ENCODE measurements at places on chromosomes 6 and 20. TPM values are rescaled to one million over a fixed set of nuclear protein-coding genes. Genes with fewer than 3 reads are reported as not detected.

DNA sequence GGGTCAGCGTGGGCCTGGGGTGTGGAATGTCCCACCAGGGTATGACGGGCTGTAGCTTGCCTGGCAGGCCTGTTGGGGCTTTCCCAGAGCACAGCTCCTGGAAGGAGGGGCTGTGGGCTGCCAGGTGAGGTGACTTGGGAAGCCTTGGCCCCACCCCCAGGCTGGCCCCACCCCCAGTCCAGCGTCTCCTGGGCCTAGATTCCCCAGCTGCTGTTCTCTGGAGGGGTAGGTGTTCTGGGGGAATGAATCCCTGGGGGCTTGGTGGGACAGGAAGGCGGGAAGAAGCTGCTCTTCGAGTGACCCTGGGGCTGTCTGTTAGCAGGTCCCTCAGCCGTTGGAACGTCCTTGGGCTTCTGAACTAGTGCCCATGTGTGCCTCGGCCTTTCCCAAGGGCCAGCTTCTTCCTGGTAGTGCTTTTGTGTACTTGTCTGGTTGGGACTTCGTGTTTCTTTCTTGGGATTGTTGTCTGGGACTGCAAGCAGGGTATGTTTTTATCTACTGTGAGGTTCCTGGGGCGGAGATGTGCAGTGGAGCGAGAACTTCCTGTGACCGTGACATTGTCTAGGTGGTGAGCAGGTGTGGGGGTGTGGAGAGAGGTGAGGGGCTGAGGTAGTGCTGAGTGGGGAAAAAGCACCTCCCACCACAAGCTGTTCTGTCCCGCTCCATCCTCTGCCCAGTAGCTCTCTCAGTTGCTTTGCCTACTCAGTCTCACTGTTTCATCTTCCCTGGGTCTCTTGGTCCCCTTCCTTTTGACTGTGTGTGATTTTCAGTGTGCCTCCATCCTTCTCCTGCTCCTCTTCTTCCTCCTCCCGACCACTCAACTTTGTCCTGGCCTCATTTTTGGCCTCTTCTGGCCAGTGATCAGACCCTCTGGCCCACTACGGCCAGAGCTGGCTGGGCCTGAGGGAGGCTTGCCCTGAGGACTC lies 1.3 kb upstream of the DDR1 start:
- H3K36me3 ChIP-seq: no peaks in the 10 kb centered on the region
- H3K4me1 ChIP-seq: peaks cover 23% of the 10 kb centered on the region
- H3K27me3 ChIP-seq: peaks cover 11% of the 10 kb centered on the region

DNA sequence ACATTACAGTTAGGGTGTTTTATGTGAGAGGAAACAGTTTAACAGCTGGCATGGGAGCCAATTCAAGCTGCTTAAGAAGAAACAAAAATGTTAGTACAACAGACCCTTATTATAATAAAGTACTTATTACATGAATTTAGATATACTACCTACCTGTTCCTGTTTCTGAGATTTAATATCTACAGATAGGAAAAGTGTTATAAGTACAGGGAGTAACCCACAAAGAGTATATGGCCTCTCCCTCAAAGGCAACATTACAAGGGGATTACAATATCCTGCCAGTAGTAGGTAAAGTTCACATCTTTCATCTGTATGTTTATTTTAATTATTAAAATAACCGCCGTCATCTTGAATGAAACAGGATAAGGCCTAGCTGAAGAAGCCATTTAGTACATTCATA lies 1.8 kb upstream of the ME1 start:
- no peaks in the 10 kb centered on the region for H3K36me3 ChIP-seq
- no peaks in the 10 kb centered on the region for H3K4me1 ChIP-seq
- no peak overlapping the region for H3K27ac ChIP-seq
- DNase-seq: no peak

GRCh38 chr6:158589366-158589765 lies 29.5 kb downstream of the TMEM181 start:
- no peak overlapping the region for H3K4me3 ChIP-seq
- H3K36me3 ChIP-seq: peaks cover 26% of the 10 kb centered on the region
- DNase-seq: no peak
- no peaks in the 10 kb centered on the region for H3K4me1 ChIP-seq
- no peaks in the 10 kb centered on the region for H3K27me3 ChIP-seq

DNA sequence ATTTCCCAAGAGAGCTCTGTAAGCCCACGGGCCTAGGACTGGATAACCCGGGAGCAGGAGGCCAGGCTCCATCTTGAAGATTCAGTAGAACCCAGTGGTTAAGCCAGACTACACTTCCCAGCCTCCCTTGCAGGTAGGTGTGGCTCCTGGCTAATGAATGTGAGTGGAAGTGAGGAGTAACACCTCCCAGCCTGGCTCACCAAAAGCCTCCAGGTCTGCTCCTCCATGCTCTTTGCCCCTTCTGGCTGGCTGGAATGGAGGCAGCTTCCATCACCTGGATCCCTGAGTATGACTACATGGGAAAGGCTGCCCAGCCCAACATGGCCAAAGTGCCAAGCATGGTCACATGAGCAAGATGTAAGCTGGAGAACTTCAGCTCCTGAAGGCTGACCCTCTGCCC lies 9.7 kb downstream of the LRRN4 start:
- no peaks in the 10 kb centered on the region for H3K27me3 ChIP-seq
- H3K27ac ChIP-seq: no peak overlapping the region
- peaks cover 21% of the 10 kb centered on the region for H3K36me3 ChIP-seq

GRCh38 chr20:40565001-40565681 lies 123.9 kb downstream of the MAFB start:
- H3K4me3 ChIP-seq: no peak overlapping the region
- peaks cover 26% of the 10 kb centered on the region for H3K27me3 ChIP-seq
- H3K4me1 ChIP-seq: no peaks in the 10 kb centered on the region
- DNase-seq: no peak
- no peak overlapping the region for H3K27ac ChIP-seq

Gene LY6G6C
- total RNA-seq: not detected

GRCh38 chr20:54180931-54181330 lies 7.1 kb upstream of the CYP24A1 start:
- H3K4me3 ChIP-seq: no peak overlapping the region
- H3K27ac ChIP-seq: no peak overlapping the region
- peaks cover 6% of the 10 kb centered on the region for H3K27me3 ChIP-seq

- no peak for DNase-seq
- H3K4me1 ChIP-seq: peaks cover 22% of the 10 kb centered on the region
- H3K4me3 ChIP-seq: no peak overlapping the region
Observed at GRCh38 chr6:119310486-119311036, 39.0 kb downstream of the MAN1A1 start.

Gene PACRG
- 0.20 TPM for total RNA-seq

Gene IGF2R
- 78.6 TPM for total RNA-seq

- H3K27me3 ChIP-seq: no peaks in the 10 kb centered on the region
- no peaks in the 10 kb centered on the region for H3K4me1 ChIP-seq
- H3K36me3 ChIP-seq: no peaks in the 10 kb centered on the region
Observed at GRCh38 chr20:39206899-39207564, 244.9 kb downstream of the DHX35 start.

Gene DOK5
- not detected for total RNA-seq

Gene GNRH2
- 3.0 TPM for total RNA-seq
